ENCODE measurements at places on chromosomes 7 and 10. TPM values are rescaled to one million over a fixed set of nuclear protein-coding genes. Genes with fewer than 3 reads are reported as not detected.

DNA sequence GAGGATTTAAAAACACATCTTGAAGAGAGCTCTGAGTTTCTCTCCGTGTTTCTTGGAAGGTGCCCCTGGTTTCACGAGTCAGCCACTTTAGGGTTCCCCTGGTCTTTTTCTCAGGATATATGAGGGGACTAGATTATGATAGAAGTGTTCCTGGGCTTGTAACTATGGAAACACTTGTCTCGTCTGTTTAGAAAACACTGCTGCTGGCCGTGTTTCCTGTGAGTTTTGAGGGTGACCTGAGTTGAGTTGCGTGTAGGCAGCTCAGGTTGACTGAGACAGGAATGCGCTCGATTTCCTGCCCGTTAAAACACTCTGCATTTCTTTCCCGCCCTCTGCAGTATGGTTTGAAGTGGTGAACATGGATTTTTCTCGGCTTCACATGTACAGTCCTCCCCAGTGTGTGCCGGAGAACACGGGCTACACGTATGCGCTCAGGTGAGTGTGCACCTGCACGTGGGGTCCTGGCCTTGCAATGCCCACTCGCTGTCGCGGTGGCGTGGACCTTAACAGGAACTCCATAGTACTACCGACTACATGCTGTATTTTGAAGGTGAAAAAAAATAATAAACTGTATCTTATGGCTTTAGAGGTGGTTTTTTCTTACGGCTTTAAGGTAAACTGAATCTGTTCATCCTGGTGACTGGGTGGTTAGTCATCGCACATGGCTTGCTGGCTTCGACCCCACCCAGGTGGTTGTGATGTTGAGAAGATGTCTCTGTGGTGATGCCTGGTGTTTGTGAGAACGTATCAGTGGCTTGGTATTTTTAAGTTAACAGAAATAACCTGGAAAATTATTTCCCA lies at the start of gene SUN1:
SUN1 (plus strand) TSS at position 310 of the 801 bp plus-strand sequence; CDS start at position 359, 49 bp downstream.
- peak; percentile 57 for DNase-seq

DNA sequence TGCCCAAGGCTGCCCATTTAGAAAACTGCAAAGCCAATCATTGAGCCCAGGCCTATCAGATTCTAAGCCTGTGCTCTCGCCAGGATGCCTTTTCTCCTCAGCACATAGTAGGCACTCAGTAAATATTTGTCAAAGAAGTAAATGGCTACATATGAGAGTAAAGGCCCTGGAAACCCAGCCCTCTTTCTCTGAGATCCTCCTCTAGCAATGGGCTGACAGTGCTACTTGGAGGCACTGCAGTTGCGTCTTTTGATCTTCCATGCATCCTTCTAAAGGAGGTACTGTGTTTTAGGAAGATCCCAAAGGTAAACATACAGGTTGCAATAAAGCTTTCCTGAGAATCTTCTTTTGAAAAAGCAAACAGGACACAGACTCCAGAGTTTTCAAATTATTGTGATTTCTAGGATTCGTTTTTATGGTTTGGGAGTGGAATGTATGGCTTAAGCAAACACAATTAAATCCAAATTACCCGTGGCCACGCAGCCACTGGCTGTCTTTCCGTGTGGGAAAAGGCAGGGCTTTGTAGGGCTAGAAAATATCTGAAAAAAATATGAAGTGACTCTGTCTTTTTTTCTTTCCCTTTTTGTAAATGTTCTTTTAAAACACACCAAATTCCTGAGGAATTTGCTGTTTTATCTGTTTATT lies 151.3 kb upstream of the BMPER start:
- DNase-seq: no peak

- no peak for DNase-seq
These were observed 314.9 kb upstream of the AUTS2 start for GRCh38 chr7:69283421-69283820.

DNA sequence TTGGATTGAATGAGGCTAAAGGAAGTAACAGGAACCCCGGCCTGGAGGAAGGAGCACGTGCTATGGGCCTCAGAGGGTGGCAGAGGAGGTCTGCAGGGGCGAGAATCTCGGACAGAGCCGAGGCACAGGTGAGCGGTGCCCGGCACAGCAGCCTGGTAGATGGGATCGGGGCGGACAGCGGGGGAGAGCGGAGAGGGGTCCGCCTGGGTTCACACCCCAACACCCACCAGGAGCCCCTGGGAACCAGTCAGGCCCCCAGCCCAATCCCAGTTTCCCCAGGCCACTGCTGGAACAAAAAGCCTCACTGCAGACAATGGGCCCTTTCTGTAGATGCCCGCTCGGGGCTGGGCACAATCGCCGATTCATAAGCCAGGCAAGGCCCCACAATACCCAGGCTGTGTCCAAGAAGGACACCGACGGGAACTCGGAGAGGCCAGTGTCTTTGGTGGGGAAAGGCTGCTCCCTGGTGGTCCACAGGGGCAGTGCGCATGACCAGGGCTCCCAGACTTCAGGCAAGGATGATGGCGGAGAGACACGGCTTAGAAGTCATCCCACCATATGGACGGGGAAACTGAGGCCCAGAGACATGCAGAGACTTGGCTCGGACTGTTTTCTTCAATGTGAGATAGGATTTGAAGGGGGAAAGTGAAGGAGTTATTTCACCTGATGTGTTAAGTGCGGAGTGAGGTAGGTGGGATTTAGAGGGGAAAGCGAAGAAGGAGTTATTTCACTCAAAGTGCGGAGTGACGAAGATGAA lies 106.9 kb upstream of the GPR26 start:
- peak; percentile 44 for DNase-seq

- no peak for DNase-seq
These were observed 7.2 kb upstream of the GRID1 start for GRCh38 chr10:86373828-86374227.

- DNase-seq: no peak
These were observed 357.1 kb upstream of the AOAH start for GRCh38 chr7:37081436-37081835.

GRCh38 chr7:124071843-124072242 lies 39.0 kb upstream of the TMEM229A start:
- no peak for DNase-seq

DNA sequence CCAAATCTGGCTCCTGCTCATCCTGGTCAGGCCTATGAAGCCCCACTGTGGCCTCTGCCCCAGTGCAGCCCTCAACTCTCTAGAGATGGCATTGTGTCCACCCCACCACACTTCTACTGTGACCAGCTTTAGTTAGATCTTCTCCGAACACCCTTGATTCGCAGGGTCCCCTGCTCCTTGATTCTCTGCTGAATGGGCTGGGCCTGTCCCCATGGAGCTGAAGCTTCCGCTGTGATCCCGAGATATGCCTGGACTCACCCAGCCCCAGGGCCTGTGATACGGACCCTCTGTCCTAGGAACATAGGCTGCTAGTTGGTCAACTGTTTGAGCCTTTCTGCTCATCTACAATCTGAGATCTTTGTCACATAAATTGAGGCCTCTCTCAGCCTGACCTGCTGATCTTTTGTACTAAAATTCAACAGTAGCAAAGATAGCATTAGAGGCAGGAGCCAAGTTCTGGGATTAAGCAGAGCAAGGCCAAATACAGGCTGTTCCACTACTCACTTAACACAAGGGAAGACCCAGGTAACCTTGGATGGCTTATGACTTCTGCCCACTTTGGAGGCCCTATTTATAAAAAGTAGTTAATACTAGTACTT lies 6.5 kb upstream of the PPIF start:
- DNase-seq: no peak

DNA sequence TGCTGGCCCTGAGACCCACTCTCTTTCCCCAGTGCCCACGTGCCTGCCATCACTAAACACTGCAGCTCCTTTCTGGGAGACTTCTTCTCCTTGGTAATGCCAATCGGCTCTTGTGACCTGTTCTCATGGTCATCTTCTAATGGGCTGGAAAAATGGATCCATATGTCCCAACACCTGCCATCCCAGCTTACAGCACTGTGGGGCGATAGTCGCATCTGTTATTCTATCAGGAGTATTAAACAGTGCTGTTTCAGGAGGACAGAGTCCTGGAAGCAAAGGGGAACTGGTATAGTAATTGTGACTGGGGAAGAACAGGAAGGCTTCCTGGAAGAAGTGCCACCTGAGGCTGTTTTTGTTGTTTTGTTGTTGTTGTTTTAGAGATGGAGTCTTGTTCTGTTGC lies 411.2 kb downstream of the GLRX3 start:
- no peak for DNase-seq

DNA sequence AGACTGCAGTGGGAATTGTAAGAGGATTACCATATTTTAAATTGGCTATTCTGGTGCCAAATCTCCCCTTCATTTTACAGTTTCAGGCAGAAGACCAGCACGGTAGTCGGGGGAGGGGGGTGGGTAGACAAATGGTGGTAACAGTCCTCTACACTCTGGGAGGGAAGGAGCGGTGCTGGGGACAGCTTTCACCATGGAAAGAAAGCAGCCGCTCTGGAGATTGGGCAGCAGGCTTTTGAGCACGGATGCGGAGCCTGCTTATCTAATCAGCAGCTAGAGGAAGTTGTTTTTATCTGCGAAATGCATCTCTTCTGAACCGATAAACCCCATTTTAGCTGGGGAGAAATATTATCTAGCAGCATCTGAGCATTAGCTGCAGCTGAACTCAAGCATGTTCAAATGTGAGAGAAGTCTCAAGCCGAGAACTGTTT lies 28.7 kb downstream of the IKZF1 start:
- DNase-seq: peak; percentile 62

DNA sequence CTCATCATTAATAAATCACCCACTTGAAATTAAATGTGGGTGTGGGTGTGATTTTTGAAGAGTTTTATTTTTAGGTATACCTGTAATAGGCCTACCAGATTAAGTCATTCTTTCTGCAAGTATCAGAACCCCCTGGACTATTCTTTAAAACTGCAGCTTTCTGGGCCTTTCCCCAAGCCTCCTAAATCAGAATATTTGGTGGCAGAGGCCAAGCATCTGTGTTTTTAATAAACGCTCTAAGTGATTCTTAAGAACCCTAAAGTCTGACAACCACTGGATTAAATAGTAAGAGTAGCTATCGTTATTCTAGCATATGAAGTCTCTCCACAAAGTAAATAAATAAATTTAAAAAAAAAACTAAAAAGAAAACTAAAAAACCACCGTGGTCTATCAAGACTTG lies 703.0 kb upstream of the NRP1 start:
- DNase-seq: no peak

- DNase-seq: no peak
These were observed 13.2 kb downstream of the ITGB8 start for GRCh38 chr7:20343941-20344340.

GRCh38 chr10:10921826-10922461 lies 95.7 kb upstream of the CELF2 start:
- no peak for DNase-seq

- DNase-seq: no peak
These were observed 17.9 kb upstream of the CHCHD3 start for GRCh38 chr7:133099633-133100286.

DNA sequence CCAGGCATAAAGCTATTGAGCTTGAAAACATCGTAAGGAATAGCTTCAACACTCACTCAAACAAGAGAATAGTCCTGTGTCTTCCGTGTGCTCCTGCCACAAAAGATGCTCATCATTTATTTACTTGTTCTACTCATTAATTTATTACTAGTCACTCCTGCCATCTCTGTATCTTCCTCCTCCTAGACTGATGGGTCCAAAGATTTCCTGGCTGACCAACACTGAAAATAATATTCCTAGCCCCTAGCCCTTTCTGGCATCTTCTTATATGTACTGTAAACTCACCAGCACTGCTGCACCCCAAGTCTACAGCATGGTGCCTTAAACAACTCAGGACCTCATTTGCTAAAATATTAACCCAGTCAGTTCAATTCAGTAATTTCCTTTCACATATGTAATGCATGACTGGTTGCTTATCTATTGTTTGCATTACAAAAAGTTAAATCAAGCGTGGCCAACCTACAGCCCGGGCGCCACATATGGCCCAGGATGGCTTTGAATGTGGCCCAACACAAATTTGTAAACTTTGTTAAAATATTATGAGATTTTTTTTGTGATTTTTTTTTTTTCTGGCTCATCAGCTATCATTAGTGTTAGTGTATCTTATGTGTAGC lies 86.7 kb upstream of the GSDME start:
- no peak for DNase-seq

- no peak for DNase-seq
These were observed 48.3 kb downstream of the ZMIZ1 start for GRCh38 chr10:79116801-79117723.

- no peak for DNase-seq
These were observed 219.6 kb downstream of the PTEN start for GRCh38 chr10:88082806-88083596.

DNA sequence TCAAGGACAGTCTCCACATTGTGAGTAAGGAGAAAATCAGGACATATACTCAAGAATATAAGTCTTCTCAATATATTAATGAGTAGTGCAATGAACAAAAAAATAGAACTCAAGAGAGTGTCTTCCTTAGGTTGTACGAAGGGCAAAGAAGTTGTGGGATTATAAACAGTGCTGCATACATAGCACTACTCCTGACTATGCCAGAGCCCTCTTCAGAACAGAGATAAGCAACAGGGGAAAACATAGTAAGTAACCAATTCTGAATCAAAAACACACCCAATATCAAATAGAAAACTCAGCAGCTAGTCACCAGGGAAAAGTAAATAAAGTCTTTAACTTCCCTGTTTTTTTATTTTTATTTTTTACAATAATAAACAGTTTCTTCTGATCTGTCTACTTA lies 10.6 kb downstream of the ARHGAP21 start:
- DNase-seq: no peak

GRCh38 chr10:128092454-128092853 lies 33.8 kb downstream of the MKI67 start:
- DNase-seq: no peak

- DNase-seq: peak; percentile 21
These were observed 1.3 kb downstream of the PDZD8 start for GRCh38 chr10:117373823-117374505.

GRCh38 chr7:5624386-5625365 lies 156.8 kb downstream of the RNF216 start:
- DNase-seq: no peak

GRCh38 chr10:120782336-120782735 lies 68.8 kb upstream of the WDR11 start:
- no peak for DNase-seq

DNA sequence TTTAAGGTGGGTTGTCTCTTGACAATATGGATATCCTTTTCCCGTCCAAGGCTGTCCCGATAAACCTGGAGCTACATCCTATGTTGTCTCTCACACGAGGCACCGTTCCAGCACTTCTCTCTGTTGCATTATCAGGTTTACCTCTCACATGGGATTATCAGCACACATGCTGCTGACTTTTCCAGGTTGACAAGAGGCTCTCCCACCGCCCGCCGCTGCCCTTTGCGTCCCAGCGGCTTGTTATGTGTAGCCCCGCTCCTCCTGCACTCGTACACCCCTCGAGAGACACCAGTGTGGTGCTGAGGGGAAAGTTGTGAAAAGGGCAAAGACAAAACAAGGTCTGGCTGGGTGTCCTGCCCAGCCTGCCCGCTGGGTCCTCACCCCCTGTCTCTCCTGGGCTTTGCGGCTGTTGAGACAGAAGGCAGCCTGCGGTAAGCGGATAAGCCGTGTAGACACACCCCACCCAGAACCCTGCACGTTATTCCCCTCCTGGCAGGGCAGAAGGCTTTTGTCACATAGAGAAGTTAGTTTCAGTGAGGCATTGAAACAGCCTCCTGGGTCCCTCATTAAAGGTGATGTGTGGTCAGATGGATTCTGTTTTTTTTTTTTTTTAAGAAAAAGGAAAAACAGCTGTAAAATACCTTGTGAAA lies 38.7 kb downstream of the UBE3C start:
- no peak for DNase-seq

Gene GIMAP7
- 369 TPM for total RNA-seq

Gene ANKRD30A
- total RNA-seq: not detected

Gene NEUROG3
- not detected for total RNA-seq

Gene ZNF775
- 5.9 TPM for total RNA-seq

Gene CHST15
- total RNA-seq: 2.0 TPM

Gene PLPP4
- total RNA-seq: not detected

Gene CTAGE8
- 1.2 TPM for total RNA-seq

Gene EBLN1
- not detected for total RNA-seq

Gene DKK1
- total RNA-seq: not detected

Gene INHBA
- total RNA-seq: not detected
